ENCODE measurements at places on chromosomes 11 and 22.

DNA sequence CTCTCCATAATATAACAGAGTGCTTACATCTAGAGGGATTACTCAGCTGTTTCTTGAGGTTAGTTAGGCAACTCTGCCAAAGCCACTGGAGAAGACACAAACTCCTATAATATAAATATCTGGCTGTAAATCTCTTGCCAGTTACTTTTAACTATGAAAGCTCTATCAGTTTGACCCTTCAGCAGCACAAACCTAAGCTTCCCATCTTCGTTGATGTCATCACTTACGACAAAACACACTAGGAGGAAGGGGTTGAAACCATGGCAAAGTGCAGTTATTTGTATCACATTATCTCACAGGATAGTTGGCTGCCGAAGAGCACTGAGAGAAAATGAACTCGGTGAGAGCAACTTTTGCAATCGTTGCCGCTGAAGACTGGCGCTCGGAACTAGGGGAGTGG lies 922.1 kb downstream of the OPCML start:
- no peak overlapping the region for H3K4me3 ChIP-seq
- H3K27me3 ChIP-seq = no peaks in the 10 kb centered on the region
- no peak for DNase-seq
- no peak overlapping the region for H3K27ac ChIP-seq

- DNase-seq = no peak
- H3K4me3 ChIP-seq = no peak overlapping the region
- H3K27ac ChIP-seq = no peak overlapping the region
- H3K36me3 ChIP-seq = no peaks in the 10 kb centered on the region
Observed at GRCh38 chr11:23095650-23096189, 235.4 kb upstream of the CCDC179 start.

DNA sequence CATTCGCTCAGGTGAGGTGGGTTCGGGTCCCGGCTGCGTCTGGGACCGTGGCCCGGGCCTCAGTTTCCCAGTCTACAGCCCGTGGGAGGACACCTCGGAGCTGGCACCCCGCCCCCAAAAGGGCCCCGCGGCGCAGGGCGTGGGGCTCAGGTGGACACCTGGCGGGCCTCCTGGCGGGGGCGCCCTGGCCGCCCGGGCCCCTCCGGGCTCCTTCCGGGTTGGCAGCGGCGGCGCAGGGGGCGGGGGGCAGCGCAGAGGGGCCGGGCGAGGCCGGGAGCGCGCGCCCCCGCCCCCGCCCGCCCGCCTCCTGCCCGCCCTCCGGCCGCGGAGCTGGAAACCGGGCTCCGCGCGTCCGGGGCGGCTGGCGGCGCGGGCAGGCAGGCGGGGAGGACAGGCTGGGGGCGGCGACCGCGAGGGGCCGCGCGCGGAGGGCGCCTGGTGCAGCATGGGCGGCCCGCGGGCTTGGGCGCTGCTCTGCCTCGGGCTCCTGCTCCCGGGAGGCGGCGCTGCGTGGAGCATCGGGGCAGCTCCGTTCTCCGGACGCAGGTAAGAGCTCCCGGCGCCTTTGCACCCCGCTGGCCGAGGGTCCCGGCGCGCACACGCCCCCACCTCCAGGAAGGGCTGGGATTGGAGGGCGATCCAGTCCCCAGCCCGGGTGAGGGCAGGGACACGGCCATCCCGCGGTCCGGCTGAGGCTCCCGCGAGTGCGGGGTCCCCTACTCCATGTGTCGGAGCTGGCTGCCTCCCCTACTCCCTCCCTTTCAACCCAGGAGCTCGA lies at the start of gene EMID1:
Gene EMID1, plus strand, starts transcription at position 303 of the 778 bp plus-strand sequence. Its CDS starts 143 bp downstream, at position 446.
- H3K27ac ChIP-seq = no peak within 1 kb of the TSS
- no peaks in the 10 kb centered on the region for H3K27me3 ChIP-seq
- peak within 1 kb of the TSS; percentile 60 for H3K4me3 ChIP-seq
- H3K4me1 ChIP-seq = peaks cover 3% of the 10 kb centered on the region
- no peaks in the 10 kb centered on the region for H3K36me3 ChIP-seq

- DNase-seq = no peak
- H3K4me3 ChIP-seq = no peak overlapping the region
Observed at GRCh38 chr11:117794135-117794534, 2.9 kb downstream of the DSCAML1 start.

- H3K4me3 ChIP-seq = no peak overlapping the region
- no peaks in the 10 kb centered on the region for H3K27me3 ChIP-seq
- no peak for DNase-seq
- no peak overlapping the region for H3K27ac ChIP-seq
- no peaks in the 10 kb centered on the region for H3K4me1 ChIP-seq
- no peaks in the 10 kb centered on the region for H3K36me3 ChIP-seq
Observed at GRCh38 chr11:128766591-128767081, 72.8 kb downstream of the FLI1 start.

DNA sequence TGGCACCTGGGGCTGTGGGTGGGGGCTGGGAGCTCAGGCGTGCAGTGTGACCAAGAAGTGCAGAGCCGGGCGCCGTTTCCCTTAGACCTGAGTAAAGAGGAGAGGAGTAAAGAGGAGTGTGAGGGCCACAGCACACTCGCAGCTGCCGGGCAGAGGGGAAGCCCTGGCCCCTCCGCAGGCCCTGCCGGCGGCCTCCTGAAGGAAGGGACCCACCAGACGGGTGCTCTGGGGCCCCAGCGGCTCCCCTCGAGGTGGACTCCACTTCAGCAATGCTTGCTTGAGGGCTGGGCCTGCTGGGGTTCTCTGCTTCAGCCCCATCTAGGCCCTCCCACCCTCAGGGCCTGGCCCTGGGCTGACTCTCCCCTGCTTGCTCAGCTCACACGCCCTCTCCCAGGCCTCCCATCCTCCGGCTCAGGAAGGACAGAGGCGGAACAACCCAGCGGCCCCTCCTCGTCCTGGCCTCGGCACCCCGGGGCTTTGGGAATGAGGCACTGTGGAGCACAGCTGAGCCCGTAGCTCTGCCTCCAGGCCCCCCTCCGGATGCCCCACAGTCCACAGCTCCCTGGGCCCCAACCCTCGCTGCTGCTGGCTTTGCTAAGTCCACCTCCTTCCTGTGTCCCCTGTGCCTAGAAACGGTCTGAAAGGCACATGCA lies 1198.7 kb downstream of the BRD1 start:
- peak; percentile 79 for DNase-seq
- H3K4me1 ChIP-seq = peaks cover 18% of the 10 kb centered on the region
- no peaks in the 10 kb centered on the region for H3K27me3 ChIP-seq
- no peak overlapping the region for H3K4me3 ChIP-seq
- H3K36me3 ChIP-seq = no peaks in the 10 kb centered on the region

GRCh38 chr11:121157756-121158155 lies 56.7 kb downstream of the TECTA start:
- no peaks in the 10 kb centered on the region for H3K36me3 ChIP-seq
- H3K4me3 ChIP-seq = no peak overlapping the region
- H3K27me3 ChIP-seq = no peaks in the 10 kb centered on the region
- H3K4me1 ChIP-seq = no peaks in the 10 kb centered on the region

DNA sequence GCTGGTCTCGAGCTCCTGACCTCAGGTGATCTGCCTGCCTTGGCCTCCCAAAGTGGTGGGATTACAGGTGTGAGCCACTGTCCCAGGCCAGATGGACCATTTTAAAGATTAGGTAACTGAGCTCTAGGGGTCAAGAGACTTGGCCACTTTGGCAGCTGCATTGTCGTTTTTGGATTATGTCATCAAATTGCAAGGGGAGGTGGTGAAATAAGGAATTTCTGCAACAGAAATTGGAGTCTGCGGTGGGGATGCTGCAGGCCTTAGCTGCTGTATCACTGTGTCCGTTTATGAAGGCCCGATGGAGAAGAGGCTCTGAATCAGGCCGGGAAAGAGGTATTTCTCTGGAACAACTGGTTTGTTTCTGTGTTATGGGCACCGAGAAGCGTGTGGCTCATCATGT lies 34.6 kb downstream of the PTPRJ start:
- no peak for DNase-seq
- H3K27me3 ChIP-seq = no peaks in the 10 kb centered on the region
- H3K27ac ChIP-seq = no peak overlapping the region
- H3K4me1 ChIP-seq = peaks cover 10% of the 10 kb centered on the region

- H3K4me3 ChIP-seq = no peak overlapping the region
- H3K4me1 ChIP-seq = no peaks in the 10 kb centered on the region
- no peaks in the 10 kb centered on the region for H3K36me3 ChIP-seq
- H3K27me3 ChIP-seq = no peaks in the 10 kb centered on the region
- no peak for DNase-seq
- no peak overlapping the region for H3K27ac ChIP-seq
Observed at GRCh38 chr11:62387381-62387780, 31.5 kb upstream of the SCGB1A1 start.

GRCh38 chr11:39288011-39288410 lies 2171.4 kb downstream of the LRRC4C start:
- no peaks in the 10 kb centered on the region for H3K27me3 ChIP-seq
- no peak for DNase-seq
- H3K36me3 ChIP-seq = no peaks in the 10 kb centered on the region

- H3K4me3 ChIP-seq = no peak overlapping the region
- no peaks in the 10 kb centered on the region for H3K4me1 ChIP-seq
- H3K36me3 ChIP-seq = peaks cover 18% of the 10 kb centered on the region
- DNase-seq = no peak
- H3K27me3 ChIP-seq = no peaks in the 10 kb centered on the region
- H3K27ac ChIP-seq = no peak overlapping the region
Observed at GRCh38 chr22:39308614-39309363, 10.6 kb downstream of the RPL3 start.

GRCh38 chr11:729492-730074 lies 17.7 kb upstream of the TALDO1 start:
- no peaks in the 10 kb centered on the region for H3K27me3 ChIP-seq
- H3K36me3 ChIP-seq = no peaks in the 10 kb centered on the region
- H3K27ac ChIP-seq = no peak overlapping the region
- peaks cover 7% of the 10 kb centered on the region for H3K4me1 ChIP-seq
- H3K4me3 ChIP-seq = no peak overlapping the region

GRCh38 chr11:122812638-122813037 lies 25.7 kb upstream of the CRTAM start:
- DNase-seq = no peak
- H3K4me3 ChIP-seq = no peak overlapping the region
- no peaks in the 10 kb centered on the region for H3K27me3 ChIP-seq
- H3K36me3 ChIP-seq = no peaks in the 10 kb centered on the region

GRCh38 chr11:64659417-64660144 lies 63.4 kb downstream of the NRXN2 start:
- no peaks in the 10 kb centered on the region for H3K36me3 ChIP-seq
- H3K4me1 ChIP-seq = no peaks in the 10 kb centered on the region
- DNase-seq = no peak
- H3K4me3 ChIP-seq = no peak overlapping the region

- H3K36me3 ChIP-seq = peaks cover 8% of the 10 kb centered on the region
- H3K27me3 ChIP-seq = no peaks in the 10 kb centered on the region
- H3K4me1 ChIP-seq = no peaks in the 10 kb centered on the region
- DNase-seq = no peak
Observed at GRCh38 chr22:32920734-32921133, 119.2 kb downstream of the TIMP3 start.

DNA sequence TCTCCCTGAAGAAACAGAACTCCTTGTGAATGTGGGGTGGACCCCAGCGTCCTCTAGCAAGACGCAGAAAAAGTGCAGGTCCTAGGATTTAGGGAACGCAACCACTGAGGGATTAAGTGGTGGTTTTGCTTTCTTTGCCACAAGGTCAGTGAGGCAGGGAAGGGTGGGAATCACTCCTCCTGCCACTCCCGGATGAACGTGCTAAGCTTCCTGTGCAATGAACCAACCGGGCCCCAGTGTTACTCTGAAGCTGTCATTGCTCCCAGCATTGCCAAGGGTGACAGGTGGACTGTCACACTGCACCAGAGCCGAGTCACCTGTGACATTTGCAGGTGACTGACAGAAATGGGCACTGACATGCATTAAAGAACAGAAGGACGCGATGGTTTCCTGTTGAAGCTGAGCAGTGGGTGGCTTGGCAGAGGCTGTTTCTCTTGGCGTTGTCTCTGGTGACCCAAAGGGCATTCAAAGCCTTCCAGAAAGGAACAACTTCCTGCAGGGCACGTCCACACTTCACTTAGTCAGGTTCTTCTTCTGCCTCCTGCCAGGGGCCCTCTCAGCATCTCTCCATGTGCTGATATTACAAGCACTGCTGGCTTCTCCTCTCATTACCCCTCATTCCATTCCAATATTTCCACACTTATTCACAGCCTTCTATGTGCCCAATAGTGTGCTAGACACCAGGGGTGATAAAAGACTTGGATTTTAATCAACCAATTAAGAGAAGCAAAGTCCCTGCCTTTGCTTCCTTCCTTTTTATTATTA lies 9.7 kb downstream of the KIRREL3 start:
- H3K27ac ChIP-seq = no peak overlapping the region
- 0 out of 2 replicates have a peak, but pooled peaks cover 6% of the 10 kb centered on the region for H3K27me3 ChIP-seq
- H3K4me1 ChIP-seq = no peaks in the 10 kb centered on the region
